ENCODE measurements at places on chromosomes 11 and 22.

- DNase-seq: no peak
Measured at GRCh38 chr11:114296605-114297372, 590 bp downstream of the NNMT start.

DNA sequence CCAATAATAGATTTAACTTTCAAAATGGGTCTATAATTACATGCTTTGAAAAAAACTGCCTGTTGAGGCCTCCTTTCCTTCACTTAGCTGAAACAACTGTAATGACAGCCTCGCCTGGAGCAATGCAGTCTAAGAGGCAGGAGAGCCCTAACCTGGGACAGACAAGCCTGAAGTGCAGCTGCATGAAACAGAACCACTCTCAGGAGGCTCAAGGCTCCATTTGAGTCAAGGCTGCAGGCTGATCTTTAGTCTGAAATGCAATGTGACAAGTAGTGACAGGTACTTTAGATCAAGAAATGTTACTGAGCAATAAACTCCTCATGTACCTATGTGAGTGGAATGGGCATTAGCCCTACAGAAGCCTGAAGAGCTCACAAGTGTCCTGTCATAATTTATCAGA lies 414.0 kb upstream of the LUZP2 start:
- DNase-seq: no peak

GRCh38 chr11:133957900-133958299 lies 1.1 kb upstream of the IGSF9B start:
- no peak for DNase-seq

GRCh38 chr11:72940417-72940816 lies 126.2 kb downstream of the ATG16L2 start:
- DNase-seq: no peak

GRCh38 chr11:37718431-37718999 lies 1120.5 kb upstream of the RAG2 start:
- DNase-seq: no peak

GRCh38 chr11:4851033-4851432 lies 2.0 kb upstream of the OR51S1 start:
- DNase-seq: no peak

GRCh38 chr22:31199187-31199586 lies 12.9 kb upstream of the LIMK2 start:
- DNase-seq: no peak

DNA sequence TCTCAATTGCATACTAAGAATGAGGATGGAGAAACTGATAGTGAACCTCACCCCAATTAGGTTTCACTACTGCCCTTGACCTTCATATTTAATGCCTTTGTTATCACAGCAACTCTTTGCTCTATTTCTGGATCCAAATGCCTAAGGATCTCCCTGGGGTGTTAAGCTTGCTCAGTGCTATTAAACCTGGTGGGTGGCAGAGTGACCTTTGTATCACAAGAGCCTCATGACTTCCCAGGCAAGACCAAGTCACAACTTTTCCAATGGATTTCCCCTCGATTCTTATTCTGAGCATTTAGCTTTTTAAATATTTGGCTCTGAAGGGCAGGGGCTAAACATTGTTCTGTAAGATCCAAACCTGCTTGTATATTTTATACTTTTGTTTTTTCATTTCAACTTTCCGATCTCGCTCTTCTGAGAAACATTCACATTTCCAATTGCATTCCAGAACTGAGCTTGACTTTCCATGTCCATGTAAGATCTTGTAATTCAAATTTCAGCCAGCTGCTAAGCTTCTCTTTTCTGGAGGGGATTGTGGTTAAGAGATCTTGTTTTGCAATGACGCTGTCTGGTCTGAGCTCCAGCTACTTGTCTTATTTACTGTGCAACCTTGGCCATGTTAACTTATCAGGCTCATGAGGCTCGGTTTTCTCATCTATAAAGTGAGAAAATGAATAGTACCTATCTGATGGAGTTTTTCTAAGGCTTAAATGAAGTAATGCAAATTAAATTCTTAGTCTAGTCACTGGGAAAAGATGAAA lies 6.4 kb upstream of the EHF start:
- DNase-seq: no peak

- DNase-seq: no peak
Measured at GRCh38 chr11:76592961-76593360, 77.6 kb downstream of the LRRC32 start.

- no peak for DNase-seq
Measured at GRCh38 chr11:111801135-111801534, 34.9 kb upstream of the PPP2R1B start.

DNA sequence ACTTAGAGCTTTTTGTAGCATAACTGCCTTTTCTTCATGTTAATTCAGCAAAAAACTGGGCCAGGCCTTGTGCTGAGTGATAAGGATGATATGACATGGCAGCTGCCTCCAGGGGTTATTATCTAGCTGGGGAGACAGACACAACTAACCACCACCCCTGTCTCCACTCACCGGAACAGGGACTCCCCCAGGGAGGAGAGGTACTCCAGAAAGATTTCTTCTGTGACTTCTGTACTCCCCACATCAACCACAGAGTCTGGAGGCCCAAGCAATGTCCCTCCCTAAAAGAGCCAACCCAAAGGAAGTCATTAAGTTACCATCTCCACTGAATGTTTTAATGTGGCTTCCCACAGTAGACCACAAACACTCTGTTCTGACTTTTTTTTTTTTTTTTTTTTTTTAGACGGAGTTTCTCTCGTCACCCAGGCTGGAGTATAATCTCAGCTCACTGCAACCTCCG lies 14.3 kb upstream of the PMM1 start:
- peak; percentile 51 for DNase-seq

- no peak for DNase-seq
Measured at GRCh38 chr11:34676227-34676626, 55.3 kb downstream of the EHF start.

GRCh38 chr11:16678466-16679116 lies 59.9 kb upstream of the C11orf58 start:
- no peak for DNase-seq

GRCh38 chr11:60193687-60194433 lies 11.0 kb upstream of the MS4A6A start:
- DNase-seq: peak; percentile 49

- no peak for DNase-seq
Measured at GRCh38 chr22:44825310-44826150, 73.2 kb downstream of the ARHGAP8 start.

DNA sequence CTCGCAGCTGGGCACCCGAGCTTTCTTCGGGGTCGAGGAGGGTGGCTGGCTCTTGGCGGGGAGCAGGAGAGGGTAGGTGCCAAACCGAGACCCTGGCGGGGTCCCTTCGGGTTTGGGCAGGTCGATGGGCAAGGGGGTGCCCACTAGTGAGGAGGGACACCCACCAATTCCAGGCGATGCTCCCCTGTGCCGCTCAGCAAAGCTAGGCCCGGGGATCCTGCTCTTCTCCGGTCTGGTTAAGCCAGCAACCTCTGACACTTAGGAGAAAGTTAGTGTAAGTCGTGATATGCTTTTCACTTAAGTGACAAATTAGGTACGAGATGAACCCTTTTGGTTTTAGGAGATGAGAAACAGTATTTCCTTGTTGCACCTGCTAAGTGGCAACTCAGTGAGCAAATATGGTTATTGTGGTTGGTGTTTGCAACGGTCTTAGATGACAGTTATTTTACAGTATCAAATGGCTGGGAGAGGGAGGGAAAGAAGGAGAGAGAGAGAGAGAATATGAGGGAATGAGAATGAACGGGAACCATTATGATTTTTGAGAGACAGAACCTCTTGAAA lies 565 bp downstream of the NUCB2 start:
- no peak for DNase-seq

DNA sequence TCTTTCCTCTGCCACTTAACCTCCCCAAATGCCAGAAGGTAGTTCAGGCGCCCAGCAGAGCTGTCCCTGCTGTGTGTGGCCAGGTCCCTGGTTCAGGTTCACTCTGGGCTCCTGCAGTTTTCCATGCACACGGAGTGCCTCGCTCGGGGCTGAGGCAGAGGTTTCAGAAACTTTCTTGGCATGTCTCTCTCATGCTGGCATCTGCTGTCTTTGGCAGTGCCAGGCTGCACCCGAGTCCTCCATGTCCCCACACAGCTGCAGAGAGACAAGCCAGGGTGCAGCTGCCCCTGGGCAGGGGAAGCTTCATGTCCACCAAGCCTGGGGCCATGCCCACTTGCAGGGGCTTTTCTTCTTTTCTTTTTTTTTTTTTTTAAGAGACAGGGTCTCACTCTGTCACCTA lies 7.0 kb upstream of the NEFH start:
- DNase-seq: no peak

GRCh38 chr22:27802346-27803073 lies 954 bp upstream of the MN1 start:
- DNase-seq: no peak
